ENCODE measurements at places on chromosomes 4 and X. TPM values are rescaled to one million over a fixed set of nuclear protein-coding genes. Genes with fewer than 3 reads are reported as not detected.

CDKL5 gene
- total RNA-seq, result 9.2 TPM

GRCh38 chrX:70171624-70172023, 5.7 kb upstream of the DGAT2L6 start:
- H3K27me3 ChIP-seq, result no peaks in the 10 kb centered on the region
- peaks cover 9% of the 10 kb centered on the region for H3K4me1 ChIP-seq
- H3K4me3 ChIP-seq, result no peak overlapping the region
- no peaks in the 10 kb centered on the region for H3K36me3 ChIP-seq
- H3K27ac ChIP-seq, result no peak overlapping the region

DNA sequence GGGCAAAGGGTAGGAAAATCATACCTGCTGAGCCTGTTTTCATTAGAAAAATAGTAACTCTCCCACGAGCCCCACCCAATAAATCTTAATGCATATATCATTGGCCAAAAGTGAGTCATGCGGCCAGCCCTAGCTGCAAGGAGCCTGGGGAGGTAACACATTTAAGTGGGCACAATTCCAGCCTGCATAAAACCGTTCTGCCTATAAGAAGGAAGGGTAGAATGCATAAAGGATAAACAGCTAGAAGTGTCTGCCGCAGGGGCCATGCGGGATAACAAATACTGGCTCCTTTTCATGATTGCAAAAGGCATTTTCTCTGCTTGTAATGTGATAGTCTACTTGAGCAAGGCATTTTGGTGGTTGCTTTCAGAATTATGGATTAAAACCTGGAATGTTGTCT, 37.1 kb downstream of the EFHC2 start:
- DNase-seq, result no peak
- no peaks in the 10 kb centered on the region for H3K4me1 ChIP-seq
- H3K36me3 ChIP-seq, result no peaks in the 10 kb centered on the region
- H3K27ac ChIP-seq, result no peak overlapping the region
- H3K27me3 ChIP-seq, result no peaks in the 10 kb centered on the region
- H3K4me3 ChIP-seq, result no peak overlapping the region

ENPEP gene
- 3.5 TPM for total RNA-seq

DNA sequence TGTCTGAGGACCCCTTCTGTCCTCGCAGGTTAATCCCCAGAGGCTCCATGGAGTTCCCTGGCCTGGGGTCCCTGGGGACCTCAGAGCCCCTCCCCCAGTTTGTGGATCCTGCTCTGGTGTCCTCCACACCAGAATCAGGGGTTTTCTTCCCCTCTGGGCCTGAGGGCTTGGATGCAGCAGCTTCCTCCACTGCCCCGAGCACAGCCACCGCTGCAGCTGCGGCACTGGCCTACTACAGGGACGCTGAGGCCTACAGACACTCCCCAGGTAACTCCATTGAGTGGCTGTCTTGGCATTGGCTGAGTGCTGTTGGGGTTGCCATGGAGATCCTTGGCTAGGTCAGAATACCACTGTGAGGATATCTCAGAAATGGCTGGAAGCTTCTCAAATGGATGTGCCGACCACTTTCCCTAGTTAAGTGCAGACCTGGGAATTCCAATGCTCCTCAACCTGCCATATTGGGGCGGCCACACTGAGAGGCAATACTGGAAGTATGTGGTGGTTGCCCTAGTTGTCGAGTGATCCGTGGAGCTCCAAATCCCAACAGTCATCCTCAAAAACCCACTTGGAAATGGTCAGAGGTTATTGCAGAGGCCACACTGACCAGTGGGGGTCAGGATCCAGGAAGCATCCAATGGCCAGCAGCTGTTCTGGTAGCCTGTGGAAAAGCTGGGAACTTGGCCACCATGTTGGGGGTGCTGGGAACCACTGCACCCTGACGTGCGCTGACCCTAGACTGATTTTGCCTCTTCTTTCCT, 4.9 kb downstream of the GATA1 start:
- DNase-seq, result no peak
- H3K27me3 ChIP-seq, result no peaks in the 10 kb centered on the region
- H3K4me3 ChIP-seq, result no peak overlapping the region
- H3K36me3 ChIP-seq, result no peaks in the 10 kb centered on the region
- no peak overlapping the region for H3K27ac ChIP-seq
- H3K4me1 ChIP-seq, result no peaks in the 10 kb centered on the region

DNA sequence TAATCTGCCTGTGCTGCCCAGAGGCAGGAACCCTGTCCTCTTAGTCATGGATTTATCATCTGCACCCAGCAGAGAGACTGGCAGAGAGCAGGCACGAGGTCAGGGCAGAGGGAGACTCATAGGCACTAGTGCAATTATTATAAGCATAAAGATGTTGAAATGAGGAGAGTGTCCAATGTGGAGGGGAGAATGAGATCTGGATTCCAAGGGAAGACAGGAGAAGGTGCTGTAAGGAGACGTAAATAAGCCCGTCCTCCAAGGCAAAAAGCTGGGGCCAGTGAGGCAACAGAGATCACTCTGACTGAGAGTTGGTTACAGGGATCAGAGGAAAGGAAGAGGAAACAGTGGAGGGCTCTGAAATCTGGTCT, 406.2 kb downstream of the MAPK10 start:
- no peak for DNase-seq
- H3K27me3 ChIP-seq, result no peaks in the 10 kb centered on the region

Data from right atrium auricular region (tissue), 2 donors.